Renal cortex interstitium (tissue), 15 donors: ENCODE measurements at places on chromosomes 5 and 9. TPM values are rescaled to one million over a fixed set of nuclear protein-coding genes. Genes with fewer than 3 reads are reported as not detected.

Gene WDR38
- polyA plus RNA-seq = 0.46 TPM

Gene CARD6
- polyA plus RNA-seq = 2.8 TPM

Gene EGFLAM
- polyA plus RNA-seq = 9.6 TPM

Gene FOXD4L5
- polyA plus RNA-seq = 0.28 TPM

Gene TOR1A
- 41.2 TPM for polyA plus RNA-seq

- no peak for DNase-seq
Measured at GRCh38 chr5:35881758-35882157, 25.1 kb downstream of the IL7R start.

DNA sequence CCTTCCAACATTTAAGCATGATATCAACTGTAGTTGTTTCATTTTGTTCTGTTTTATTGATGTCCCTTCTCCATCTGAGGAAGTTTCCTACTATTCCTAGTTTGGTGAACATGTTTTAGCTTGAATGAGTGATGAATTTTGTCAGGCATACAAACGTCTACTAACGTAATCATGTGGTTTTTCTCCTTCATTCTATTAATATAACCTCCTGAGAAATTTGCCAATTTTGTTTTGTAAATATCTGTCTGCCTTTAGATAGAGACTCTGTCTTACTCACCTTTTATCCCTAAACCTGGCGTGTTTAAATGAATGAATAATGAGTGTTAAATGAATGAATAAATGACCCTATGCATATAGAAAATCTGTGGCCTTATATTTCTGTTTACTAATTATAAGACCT, 26.5 kb upstream of the NREP start:
- DNase-seq = no peak

DNA sequence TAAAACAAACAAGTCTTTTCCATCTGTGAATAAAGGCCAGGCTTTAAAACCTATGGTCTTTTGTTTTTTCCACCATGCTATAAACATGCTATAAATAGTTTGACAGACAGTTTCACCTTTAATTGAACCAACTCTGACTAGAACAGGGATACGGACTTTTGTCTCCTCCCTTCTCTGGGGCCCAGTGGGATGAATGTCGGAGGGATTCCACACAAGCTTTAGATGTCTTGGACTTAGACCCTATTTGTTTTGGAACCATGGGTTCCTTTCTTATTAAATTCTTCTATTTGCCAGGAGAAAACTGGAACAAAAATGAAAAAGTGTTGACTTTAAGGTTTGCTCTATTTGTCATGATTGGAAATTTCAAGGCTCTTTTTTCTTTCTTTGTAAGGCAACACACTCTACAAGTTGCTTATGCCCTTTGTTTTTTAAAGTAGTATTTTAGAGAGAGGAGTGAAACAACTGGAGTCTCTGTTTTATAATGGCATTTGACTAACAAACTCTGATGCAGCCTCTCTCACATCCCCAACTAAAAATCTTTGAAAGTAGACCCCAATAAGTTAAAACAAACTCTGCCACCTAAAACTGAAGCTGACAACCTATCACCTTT, 145.3 kb downstream of the MLLT3 start:
- peak; percentile 56 for DNase-seq

DNA sequence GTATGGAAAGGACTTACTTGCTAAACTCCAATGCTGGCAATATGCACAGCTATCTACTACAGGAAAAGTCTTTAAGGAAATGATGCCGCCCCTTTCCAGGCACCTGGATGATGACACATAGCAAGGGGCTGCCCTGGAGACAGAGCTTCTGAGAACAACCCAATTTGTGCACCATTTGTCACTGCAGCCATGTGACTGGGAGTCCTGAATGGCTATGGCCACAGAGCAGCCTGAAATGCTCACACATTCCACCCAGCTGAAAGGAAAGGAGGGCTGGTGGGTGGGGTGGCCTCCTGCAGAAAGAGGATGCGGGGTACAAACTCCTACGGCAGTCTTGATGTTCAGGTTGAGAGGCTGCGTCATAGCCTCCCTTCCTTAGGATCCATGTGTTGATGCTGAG, 70.1 kb upstream of the FSTL4 start:
- no peak for DNase-seq

DNA sequence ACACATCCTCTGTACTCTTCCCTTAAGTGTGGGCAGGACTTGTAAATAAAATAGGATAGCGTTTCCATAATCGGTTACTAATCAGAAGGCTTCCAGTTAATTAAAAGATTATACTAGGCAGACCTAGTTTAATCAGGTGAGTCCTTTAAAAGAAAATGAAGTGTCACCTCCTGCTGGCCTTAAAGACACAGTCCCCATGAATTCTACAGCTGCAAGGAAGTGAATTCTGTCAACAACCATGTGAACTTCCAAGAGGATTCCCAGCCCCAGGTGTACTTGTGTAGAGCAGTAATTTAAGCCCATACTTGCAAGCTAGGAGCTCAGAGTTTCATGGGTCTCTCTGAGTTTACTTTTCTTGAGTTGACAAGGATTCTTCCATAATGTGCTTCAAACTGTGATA, 918.3 kb downstream of the DTWD2 start:
- no peak for DNase-seq

- no peak for DNase-seq
Measured at GRCh38 chr5:142697356-142698255, 11.7 kb upstream of the FGF1 start.

GRCh38 chr5:15116996-15117395, 245.4 kb upstream of the ANKH start:
- no peak for DNase-seq

DNA sequence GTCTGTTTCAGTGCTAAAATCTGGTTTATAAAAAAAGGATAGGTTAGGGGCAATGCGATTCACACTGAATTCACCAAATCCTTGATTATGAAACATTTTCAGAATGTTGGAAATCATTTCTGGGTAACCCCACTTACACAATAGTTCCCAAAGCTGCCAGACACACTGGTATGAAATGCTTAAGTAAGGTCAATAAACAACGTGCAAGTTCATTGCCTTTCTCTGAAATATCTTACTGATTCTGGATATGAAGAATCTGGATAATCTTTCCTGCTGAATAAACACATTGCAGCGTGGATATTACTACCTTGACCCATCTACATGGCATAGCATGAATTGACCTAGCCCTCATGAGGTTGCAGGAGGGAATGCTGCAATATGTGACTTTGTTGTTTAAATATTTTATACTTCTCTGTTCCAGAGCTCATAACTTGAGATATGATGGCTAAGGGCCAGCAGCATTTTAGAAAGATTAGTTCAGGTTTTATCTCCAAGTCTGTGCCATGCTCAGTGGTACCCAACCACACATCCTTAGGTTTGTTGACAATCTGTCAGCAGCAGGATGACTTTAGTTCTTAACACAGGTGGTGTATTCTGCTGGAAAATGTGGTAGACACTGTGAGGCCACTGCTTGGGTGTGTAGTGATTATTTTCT, 121.0 kb downstream of the NREP start:
- DNase-seq = no peak

DNA sequence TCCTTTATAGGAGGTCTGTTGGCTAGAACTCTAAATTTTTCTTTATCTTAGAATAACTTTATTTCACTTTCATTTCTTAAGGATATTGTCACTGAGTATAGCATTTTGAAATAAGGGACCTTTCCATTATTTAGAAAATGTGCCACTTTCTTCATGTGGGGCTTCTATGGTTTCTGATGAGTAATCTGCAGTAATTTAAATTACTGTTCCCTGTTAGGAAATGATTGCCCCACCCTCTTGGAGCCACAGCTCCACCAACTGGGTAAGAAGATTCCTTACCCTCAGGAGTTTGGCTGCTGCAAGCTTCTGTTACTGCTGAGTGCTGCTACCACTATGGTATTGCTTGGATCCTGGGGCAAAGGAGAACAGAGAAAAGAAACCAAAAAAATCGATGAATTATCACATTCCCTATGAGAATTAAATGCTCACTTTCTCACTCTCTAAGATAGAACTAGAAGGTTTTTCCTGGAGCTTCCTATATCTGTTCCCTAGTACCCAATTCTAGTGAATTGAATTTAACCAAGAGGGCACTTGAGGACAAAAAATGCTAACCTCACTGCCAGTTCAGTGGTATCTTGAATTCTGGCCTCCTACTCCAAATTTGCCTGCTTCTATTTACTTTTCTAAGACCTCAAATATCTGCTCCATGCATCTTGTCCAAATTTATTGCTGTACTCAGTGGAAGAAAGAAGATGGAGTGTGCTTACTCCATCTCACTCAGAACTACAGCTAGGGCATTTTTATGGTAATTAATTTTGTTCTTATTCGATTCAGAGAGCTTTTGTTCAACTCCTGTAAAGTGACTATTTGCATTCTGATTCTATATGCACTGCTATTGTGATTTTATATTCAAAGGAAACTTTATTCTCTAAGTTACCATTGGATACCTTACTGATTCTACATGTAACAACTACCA, 2111.3 kb downstream of the MAT2B start:
- DNase-seq = no peak
